Femur (tissue), 1 donor: ENCODE measurements at places on chromosomes 13 and 19.
A peak's percentile ranks its signal among the peaks of the same experiment; 100 is the strongest.

GRCh38 chr19:17753976-17754375, 2.7 kb downstream of the FCHO1 start:
- DNase-seq = no peak

DNA sequence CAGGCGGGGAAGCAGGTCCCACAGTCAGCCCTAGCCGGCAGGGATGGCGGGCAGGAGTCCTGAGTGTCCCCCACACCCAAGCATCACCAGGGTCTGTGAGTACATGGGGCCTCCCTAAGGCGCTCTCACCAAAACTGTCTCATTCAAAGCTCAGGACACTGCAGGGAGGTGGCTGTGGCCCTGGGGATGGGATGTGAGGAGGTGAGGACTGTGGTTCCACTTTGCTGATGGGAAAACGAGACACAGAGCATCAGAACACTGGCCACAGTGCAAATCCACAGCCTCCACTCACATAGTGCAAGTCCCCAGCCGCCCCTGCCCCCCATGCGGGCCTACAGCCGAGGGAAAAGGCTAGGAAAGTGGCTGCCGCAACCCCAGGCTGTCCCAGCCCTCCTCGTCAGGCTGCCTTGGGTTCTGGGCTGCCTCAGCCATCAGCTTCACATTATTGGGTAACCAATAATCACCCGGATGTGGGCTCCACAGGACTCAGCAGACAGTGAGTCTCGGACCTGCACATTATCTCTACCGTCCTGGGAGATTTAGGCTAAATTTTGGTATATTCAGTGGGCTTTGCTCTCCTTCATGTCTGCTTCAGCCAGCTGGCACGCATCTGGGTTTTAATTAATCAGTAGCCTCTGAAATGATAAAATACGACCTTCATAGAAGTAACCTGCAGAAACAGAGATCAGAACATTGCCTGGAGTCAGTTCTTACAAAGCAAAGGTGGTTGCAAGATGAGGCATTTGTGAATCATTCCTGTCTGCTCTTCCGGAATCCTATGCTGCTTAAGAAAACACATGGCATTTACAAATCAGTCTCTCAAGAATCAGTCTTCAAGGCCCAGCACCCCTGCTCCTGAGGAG, 77.0 kb downstream of the SOX1 start:
- DNase-seq = no peak

GRCh38 chr13:89783221-89783755, 1564.2 kb upstream of the MIR17HG start:
- peak; percentile 10 for DNase-seq

GRCh38 chr13:32969516-32969941, 46.7 kb upstream of the KL start:
- DNase-seq = no peak

DNA sequence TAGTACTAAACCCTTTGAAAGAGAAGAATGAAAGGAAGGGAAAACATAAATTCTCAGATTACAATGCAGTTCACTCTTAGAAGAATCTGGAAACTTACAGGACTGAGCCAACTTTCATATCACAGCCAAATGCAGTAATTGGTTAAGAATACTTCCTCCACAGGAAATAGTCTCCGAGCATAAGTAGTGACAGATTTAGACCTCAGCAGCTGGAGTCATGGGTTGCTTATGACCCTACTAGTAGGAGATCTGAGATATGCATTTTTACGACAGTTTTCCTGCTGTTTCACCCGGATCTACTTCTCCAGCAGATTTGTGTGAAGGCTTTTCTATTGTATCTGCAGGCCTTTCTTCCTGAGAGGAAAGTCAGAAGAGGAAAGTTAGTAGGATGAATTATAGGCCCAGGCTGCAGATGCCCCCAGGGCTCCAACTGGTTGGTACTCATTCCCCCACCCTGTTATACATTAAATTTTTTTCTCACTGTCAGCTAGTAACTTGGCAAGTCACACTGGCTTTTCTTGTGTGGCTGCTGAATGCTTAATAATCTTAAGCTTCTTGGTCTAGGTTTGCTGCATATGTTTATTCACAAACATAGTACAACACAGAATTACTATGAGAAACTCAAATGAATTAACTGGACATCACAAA, 1241.5 kb upstream of the MIR17HG start:
- no peak for DNase-seq

DNA sequence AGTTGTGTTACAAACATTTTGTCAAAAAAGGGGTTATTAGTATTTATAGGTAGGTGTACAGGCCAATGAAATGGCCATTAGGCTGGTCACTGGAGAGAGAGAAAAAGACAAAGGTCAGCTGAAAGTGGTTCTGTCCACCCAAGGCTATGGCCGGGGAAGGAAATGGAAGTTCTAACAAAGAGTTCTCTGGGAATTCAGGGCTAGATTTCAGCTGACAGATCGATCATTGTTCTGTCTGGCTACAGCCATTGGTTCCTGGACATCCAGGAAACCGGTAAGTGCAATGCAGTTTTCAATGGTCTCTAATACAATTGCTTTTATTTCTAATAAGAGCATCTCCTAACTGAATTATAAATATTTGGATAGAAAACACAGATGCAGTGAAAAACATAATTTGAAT, 42.5 kb downstream of the MBNL2 start:
- no peak for DNase-seq

DNA sequence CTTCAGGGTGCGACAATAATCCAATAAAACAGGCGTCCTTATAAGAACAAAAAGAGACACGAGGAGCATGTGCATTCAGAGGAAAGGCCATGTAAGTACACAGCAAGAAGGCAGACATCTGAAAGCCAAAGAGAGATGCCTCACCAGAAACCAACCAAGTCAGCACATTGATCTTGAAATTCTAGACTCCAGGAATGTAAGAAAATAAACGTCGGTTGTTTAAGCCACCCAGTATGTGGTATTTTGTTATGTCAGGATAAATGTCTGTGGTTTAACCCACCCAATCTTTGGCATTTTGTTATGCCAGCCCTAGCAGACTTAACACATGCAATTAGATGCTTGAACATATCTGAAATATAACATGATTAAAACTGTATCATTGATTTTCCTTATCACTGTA, 452.0 kb downstream of the SLITRK6 start:
- DNase-seq = no peak

- DNase-seq = no peak
Measured at GRCh38 chr13:38824342-38824741, 137.5 kb downstream of the FREM2 start.

- DNase-seq = no peak
Measured at GRCh38 chr13:57666131-57666953, 34.8 kb downstream of the PCDH17 start.

DNA sequence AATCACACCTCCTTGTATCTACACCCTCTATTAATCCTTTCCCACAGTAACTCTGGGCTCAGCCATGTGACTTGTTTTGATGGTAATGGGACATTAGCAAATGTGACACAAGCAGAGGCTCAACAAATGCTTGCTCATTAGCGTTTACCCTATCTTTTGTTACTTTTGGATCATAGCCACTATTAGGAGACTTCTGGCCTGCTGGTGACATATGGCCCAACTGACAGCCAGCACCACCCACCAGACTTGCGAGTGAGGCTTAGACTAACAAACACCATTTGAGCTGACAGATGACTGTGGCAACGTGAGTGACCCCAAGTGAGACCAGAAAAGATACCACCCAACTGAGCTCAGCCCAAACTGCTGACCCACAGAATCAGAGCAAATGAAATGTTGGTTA, 154.1 kb downstream of the OLFM4 start:
- no peak for DNase-seq

DNA sequence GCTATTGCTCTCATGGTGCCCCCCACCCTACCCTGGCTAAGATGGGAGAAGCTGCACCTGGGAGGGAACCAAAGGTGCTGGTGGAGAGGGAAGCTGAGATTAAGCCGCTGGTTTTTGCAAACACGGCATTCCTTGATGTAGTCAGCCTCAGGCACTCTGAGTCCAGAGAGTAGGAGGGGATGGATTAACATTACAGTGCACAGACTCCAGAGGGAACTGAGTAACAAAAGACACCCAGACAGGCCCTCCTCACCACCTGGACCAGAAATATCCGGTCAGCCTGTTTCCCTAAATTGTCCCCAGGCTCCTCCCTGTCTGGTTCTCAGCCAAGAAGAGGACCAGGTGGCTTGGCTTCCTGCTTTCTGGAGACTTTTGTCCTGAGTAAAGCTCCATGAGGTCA, 28.9 kb upstream of the PABPC3 start:
- DNase-seq = no peak

- no peak for DNase-seq
Measured at GRCh38 chr19:35241417-35241816, 7.4 kb upstream of the LSR start.

GRCh38 chr19:5547881-5548280, 19.9 kb downstream of the TINCR start:
- no peak for DNase-seq

DNA sequence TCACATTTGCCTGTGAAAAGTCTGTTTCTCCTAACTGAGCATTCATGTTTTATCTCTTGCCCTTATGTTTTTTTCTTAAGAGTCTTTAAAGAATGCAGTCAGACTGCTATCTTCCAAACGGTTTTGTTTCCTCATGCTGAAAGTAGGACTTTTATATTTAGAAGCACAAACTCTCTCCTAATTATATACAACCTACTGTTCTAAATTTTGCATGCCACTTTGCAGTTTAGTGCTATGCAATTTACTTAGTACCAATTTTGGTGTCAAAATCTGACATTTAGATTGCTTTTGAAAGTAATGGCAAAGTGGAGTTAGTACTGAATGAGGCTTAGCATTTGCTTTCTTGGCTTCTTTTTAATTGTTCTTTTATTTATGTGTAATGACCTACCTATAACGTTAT, 55.1 kb upstream of the PCDH20 start:
- no peak for DNase-seq

DNA sequence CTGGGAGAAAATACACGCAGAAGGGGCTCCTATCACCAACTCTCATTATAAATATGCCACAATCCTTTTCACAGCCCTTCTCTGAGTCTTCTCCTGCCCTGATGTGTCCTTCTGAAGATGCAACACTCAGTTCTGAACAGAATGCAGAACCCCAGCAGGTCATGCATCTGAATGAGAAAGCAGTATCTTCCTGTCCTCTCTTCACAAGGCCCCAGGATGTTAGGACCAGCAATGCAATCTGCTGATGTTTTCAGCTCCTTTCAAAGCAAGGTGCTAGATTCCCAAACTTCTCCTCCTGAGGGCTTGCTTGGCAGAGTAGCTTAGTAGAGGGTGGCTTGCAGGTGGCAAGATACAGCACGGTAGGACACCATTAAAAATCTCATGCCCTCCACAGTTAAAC, 22.3 kb upstream of the DOCK9 start:
- DNase-seq = no peak

DNA sequence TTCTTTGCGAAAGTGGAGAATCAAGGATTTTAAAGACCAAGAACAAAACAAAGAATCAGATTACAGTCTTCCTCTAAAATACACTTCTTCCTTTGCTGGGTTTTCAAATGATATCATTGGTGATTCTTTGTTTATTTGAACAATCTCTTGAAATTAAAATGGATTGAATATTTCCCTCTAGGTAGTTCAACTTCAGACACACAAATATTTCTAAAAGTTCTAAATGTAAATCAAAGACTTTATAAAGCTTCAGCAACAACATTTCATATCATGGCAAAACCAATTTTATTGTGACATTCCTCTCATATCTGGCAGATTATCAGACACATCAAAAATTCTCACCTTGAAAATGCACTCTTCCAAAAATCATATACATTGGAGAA, 13.0 kb downstream of the ZIC2 start:
- no peak for DNase-seq

- DNase-seq = no peak
Measured at GRCh38 chr19:9966448-9966847, 30.1 kb upstream of the OLFM2 start.

- no peak for DNase-seq
Measured at GRCh38 chr13:72638059-72638815, 89.2 kb downstream of the MZT1 start.

DNA sequence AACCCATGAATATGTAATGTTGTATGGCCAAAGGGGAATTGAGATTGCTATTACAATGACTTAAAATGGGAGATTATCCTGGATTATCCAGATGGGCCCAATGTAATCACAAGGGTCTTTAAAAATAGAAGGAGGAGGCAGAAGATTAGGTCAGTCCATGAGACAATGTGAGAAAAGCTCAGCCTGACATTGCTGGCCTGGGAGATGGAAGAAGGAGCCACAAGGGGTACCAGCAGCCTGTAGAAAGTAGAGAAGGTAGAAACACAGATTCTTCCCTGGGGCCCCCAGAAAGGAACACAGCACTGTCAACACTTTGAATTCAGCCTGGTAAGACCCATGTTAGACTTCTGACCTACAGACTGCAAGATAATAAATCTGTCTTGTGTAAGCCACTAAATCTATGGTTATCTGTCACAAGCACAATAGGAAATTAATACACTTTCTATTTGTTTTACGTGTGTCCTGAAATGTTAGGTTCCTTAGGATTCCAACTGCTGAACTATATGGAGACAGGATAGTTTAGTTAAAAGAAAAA, 132.9 kb upstream of the SERP2 start:
- no peak for DNase-seq

DNA sequence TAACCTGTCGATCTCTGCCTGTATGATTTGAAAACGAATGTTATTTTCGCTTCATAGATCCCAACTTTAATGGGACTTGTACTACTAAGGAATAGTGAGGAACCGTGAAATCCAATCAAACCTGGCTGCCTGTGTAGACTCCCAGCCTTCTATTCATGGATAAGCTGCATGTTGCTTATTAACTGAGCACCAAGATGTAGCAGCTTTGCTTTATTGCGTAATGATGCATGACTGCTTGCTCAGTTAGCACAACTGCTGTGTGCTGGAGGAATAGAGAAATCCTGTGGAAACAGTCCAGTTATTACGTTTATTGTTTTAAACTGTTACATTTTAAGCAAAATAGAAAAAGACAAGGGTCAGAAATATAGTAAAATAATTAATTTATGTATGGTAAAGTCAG, 108.2 kb downstream of the SHISA2 start:
- no peak for DNase-seq

GRCh38 chr13:100537486-100537885, 51.1 kb downstream of the GGACT start:
- DNase-seq = no peak

GRCh38 chr13:114325729-114326128, 11.4 kb downstream of the CHAMP1 start:
- DNase-seq = no peak

- DNase-seq = peak; percentile 20
Measured at GRCh38 chr19:3194106-3195087, 8.7 kb downstream of the NCLN start.

GRCh38 chr13:20776751-20777150, 3.0 kb upstream of the EEF1AKMT1 start:
- no peak for DNase-seq

GRCh38 chr13:96925916-96926628, 68.2 kb downstream of the OXGR1 start:
- DNase-seq = no peak

GRCh38 chr13:43389573-43389972, 366.2 kb downstream of the DNAJC15 start:
- DNase-seq = no peak

GRCh38 chr19:13764101-13764807, at the start of gene MRI1:
MRI1 (plus strand) TSS chr19:13764522; CDS start chr19:13764589, 67 bp downstream.
- DNase-seq = peak; percentile 77

GRCh38 chr13:102090532-102090931, 311.3 kb downstream of the FGF14 start:
- DNase-seq = no peak
